ENCODE measurements at places on chromosomes 13 and 19.
A peak's percentile ranks its signal among the peaks of the same experiment; 100 is the strongest.

- no peak for DNase-seq
Measured at GRCh38 chr13:106484537-106485193, 50.8 kb downstream of the EFNB2 start.

- DNase-seq: peak; percentile 57
Measured at GRCh38 chr19:34241513-34242337, 12.6 kb upstream of the GARRE1 start.

DNA sequence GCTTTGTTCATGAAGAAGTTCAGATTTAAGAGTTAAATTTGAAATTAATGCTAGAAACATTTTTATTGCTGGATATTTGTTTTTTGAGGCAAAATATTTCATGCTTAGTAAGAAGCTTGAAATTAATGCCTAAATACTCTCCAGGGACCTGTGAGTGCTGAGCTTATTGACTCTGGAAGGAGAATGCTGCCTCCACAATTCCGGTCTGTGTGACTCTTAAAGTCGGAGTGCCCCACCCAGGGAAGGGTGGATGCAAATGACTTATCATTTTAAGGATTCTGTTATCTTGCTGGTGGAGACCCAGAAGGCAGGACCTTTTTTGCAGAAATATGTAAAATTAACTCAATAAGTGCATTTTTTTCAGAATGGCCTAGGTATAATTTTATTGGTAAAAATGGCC is 143.8 kb upstream of the RXFP2 start:
- DNase-seq: no peak

GRCh38 chr13:111361046-111361872 is 40.8 kb downstream of the TEX29 start:
- DNase-seq: no peak

- no peak for DNase-seq
Measured at GRCh38 chr19:39518458-39518857, 3.5 kb downstream of the SELENOV start.

GRCh38 chr13:44879452-44880058 is 109.7 kb downstream of the NUFIP1 start:
- no peak for DNase-seq

Measured in psoas muscle (tissue), 8 donors.